GM03348 (cell line): ENCODE measurements at places on chromosomes 3 and 15.

- DNase-seq = peak; percentile 84
Measured at GRCh38 chr3:21705769-21706168, 45.2 kb downstream of the ZNF385D start.

DNA sequence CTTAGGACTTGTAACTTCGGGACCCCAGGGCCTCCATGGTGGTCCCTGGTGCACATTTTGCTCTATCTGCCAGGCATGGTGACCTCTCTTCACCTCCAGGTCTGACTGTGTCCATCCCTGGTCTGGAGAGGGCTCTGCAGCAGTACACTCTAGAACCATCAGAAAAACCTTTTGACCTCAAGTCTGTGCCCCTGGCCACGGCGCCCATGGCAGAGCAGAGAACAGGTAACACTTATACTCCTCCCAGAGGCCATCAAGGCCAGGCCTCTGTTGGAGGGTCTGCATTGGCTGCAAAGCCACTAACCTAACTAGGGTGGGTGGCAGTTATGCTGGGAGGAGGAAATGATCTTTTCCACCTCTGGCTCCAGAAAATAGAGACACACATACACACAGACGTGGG is 10.3 kb upstream of the HMCES start:
- DNase-seq = no peak

- peak; percentile 38 for DNase-seq
Measured at GRCh38 chr3:124707656-124708062, 22.6 kb upstream of the UMPS start.

DNA sequence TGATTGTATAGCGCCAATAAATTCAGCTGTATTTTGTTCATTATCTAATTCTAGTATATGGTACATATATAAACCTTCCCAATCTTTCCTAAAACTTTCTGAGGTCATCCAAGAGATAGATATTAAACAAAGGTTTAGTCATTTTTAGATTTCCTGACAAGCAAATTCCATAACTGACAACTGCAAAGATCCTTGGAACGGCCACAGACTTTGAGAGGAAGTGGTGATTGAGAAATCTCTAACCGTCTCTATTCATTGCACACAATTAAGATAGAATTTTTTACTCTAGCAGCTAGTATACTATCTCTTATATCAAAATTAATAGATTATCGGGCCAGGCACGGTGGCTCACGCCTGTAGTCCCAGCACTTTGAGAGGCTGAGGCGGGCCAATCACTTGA is 4.7 kb downstream of the CSNK1G1 start:
- DNase-seq = no peak

- DNase-seq = peak; percentile 76
Measured at GRCh38 chr3:115239717-115240116, 92.6 kb upstream of the ZBTB20 start.

DNA sequence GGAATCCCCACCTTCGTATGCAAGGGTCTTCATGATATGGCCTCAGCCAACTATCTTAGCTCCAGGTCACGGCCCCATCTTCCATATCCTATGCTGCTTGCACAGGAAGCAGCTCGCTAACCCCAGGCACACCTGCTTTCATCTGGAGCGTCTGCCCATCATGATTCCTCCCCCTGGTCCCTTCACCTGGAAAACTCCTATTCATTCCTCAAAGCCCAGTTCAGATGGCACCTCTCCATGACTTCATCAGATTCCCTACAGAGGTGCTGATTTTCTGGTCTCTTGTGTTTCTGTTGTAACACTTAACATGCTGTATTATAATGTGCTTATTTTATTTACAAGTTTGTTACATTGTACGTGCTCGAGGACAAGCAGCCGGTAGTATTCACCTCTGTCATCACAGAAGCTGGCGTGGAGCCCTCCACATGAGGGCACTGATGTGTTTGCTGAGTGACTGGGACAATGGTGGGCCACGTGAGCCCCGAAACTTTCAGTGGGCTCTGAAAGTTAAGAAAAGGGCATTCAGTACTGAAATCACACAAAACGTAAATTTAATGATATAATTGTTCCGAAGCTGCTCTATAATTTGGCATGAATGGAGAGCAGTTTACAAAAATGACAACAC is 16.2 kb downstream of the MUC20 start:
- no peak for DNase-seq

DNA sequence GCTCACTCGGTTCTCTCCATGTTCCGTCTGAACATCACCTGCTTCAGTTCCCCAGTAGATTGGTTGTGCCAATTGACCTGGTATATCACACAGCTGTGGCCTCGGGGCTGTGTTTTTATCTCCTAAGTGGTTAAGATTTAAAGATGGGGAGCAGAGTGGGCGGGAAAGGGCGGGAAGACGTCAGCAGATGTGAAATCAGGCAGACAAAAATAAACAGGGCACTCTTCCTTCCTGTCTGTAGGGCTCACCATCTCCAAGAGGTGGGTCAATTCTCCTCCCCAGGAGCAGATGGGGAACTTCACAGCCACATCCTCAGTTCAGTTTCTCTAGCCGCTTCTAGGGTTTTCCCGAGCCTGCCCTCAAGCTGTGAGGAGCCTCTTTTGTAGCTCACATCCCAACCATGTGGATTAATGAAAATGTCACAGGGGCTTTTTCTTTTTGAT is 26.8 kb upstream of the LIMD1 start:
- no peak for DNase-seq

GRCh38 chr3:87691109-87691508 is 367.7 kb downstream of the CGGBP1 start:
- DNase-seq = no peak

- no peak for DNase-seq
Measured at GRCh38 chr15:69647142-69647513, 194.5 kb downstream of the RPLP1 start.

- DNase-seq = no peak
Measured at GRCh38 chr3:182105875-182106274, 394.1 kb downstream of the SOX2 start.

DNA sequence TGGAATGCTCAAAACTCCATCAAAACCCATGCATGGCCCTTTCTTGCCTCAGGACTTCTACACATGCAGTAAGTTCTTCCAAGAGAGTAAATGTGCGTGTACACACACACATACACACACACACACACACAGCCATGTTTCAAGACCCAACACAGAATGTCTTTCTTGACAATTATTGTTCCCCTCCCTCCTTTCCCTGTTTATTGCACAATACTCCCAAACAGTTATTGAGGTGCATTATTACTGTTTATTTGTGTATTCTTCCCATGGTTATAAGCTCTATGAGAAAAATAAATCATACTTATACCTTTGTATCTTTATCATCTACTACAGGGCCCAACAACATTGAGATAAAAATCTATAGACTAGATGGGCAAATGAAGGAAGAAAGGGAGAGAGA is 523.8 kb upstream of the NAALADL2 start:
- DNase-seq = no peak

DNA sequence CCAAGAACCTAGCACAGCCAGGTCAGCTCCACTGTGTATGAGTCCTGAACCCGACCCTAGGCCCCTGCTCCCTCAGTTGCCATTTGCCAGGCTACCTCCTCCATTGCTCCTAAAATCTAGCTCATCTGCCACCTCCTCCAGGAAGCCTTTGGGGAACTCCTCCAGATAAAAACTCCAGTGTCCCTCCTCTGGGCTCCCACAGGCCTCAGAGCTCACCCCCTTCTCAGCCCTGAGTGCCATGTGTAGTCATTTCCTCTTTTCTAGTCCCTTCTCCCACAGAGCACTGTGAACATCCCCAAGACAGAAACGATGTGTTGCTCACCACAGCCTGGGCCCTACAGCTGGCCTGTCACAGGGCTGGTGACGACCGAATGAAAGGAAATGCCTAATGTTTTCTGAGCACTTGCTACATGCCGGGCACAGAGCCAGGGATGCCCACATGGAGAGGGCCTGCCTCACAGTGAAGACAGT is 61.0 kb downstream of the IQSEC1 start:
- peak; percentile 37 for DNase-seq

DNA sequence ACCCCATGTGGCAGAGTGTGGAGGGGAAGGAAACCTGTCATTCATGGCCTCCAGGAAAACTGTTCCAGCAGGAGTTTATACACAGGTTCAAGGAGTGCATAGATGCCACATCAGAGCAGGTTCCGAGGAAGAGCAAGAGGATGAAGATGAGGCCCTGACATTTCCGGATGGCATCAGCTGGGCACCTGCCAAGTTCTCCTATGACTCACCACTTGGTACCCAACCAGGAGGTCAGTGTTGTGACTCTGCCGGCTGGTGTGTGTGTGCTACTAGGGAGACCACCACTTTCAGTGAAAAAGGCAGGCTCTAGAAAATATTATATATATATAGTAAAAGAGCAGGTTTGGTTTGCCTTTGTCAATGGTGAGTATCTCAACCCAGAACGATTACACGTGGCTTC is 69.3 kb downstream of the NTRK3 start:
- no peak for DNase-seq

- DNase-seq = no peak
Measured at GRCh38 chr3:138477120-138477519, 42.7 kb downstream of the ESYT3 start.

- no peak for DNase-seq
Measured at GRCh38 chr3:16142350-16143025, 32.0 kb upstream of the GALNT15 start.

- DNase-seq = no peak
Measured at GRCh38 chr3:67713764-67714469, 59.5 kb upstream of the SUCLG2 start.
